ENCODE measurements at places on chromosomes 6 and 20. TPM values are rescaled to one million over a fixed set of nuclear protein-coding genes. Genes with fewer than 3 reads are reported as not detected.

GRCh38 chr6:16346831-16347230, 108.4 kb downstream of the GMPR start:
- DNase-seq = no peak

DNA sequence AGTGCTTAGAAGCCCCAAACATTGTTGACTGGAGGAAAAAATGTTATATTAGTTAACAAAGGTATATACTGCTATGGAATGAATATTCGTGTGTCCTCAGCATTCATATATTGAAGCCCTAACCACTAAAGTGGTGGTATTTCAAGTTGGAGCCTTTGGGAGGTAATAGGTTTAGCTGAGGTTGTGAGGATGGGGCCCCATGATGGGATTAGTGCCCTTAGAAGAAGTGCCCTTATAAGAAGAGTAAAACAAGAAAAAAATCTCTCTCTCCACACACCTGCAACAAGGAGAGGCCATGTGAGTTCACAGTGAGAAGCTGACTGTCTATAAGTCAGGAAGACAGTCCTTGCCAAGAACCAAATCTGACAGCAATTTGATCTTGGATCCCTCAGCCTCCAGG, 761.7 kb upstream of the FLRT3 start:
- DNase-seq = no peak

The ASCC3 gene
- 12.7 TPM for total RNA-seq

The ANKEF1 gene
- 9.0 TPM for total RNA-seq

DNA sequence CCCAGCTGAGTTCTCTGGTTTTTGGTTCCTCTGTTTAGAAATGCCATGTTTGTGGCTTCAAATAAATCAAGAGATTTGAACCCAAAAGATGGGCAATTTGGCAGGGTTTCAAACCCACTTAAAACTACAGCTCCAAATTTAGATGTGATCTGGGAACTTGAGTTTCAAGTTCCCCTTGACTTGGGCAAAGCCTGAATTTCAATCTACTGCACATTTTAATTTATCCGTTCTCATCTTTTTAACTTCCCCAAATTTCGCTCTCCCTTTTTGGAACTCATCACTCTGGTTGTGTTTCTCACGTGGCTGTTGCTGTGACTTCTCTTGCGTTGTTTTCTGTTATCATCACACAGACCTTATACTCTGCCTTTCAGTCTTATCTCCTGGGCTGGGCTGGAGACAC, 230.9 kb downstream of the CDC5L start:
- no peak for DNase-seq

All from ascending aorta (tissue), 2 donors.